ENCODE measurements at places on chromosomes 2 and 18.

DNA sequence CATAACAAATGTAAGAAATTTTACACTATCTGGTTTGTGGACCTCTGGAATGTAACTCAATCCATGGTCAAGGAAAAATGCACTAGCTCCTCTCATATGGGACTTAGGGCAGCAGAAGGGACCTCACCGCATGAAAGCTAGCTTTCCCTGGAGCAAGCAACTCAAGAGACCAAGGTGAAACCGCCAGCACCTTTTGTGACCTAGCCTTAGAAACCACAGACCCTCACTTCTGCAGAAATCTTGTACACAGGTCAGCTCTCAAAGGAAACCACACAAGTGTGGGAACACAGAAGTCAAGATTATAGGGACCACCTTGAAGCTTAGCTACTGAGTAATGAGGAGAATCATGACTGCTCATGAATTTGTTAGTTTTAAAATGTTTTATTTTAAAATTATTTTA is 222.5 kb downstream of the DLGAP1 start:
- no peak for DNase-seq

- no peak for DNase-seq
Measured at GRCh38 chr2:66080127-66080526, 354.8 kb upstream of the MEIS1 start.

GRCh38 chr2:179751163-179751809 is 110.1 kb downstream of the ZNF385B start:
- DNase-seq: no peak

- DNase-seq: no peak
Measured at GRCh38 chr2:106197878-106198277, 3.8 kb upstream of the UXS1 start.

GRCh38 chr2:233674995-233675394 is 3.3 kb downstream of the UGT1A9 start:
- DNase-seq: no peak

DNA sequence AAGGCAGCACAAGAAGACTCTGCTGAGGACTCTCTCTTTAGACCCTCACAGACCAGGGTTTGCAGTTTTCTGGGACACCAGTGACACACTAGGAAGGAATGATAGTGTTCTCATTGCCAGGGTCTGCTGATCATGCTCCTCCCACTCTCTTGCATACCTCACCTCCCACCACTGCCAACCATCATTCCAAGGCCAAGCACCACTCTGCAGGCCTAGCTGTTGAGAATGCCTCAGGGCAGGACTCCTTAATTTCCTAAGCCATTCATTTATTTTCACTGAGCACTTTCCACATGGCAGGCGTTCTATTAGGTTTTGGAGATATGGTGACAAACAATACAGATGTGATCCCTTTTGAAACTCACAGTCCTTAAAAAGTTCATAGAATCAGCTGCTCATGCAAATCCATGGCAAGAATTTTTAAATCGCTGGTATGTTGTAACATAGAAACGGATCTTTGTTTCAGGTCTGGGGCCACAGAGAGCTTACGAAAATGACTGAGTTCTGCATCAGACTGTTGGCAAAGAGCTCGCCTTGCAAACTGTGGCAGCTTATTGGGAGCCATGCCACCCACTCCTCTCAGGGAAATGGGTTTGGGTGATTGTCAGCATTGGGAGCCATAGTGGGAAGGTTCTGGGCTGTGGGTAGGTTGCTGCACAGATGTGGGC is 78.5 kb downstream of the XDH start:
- no peak for DNase-seq

DNA sequence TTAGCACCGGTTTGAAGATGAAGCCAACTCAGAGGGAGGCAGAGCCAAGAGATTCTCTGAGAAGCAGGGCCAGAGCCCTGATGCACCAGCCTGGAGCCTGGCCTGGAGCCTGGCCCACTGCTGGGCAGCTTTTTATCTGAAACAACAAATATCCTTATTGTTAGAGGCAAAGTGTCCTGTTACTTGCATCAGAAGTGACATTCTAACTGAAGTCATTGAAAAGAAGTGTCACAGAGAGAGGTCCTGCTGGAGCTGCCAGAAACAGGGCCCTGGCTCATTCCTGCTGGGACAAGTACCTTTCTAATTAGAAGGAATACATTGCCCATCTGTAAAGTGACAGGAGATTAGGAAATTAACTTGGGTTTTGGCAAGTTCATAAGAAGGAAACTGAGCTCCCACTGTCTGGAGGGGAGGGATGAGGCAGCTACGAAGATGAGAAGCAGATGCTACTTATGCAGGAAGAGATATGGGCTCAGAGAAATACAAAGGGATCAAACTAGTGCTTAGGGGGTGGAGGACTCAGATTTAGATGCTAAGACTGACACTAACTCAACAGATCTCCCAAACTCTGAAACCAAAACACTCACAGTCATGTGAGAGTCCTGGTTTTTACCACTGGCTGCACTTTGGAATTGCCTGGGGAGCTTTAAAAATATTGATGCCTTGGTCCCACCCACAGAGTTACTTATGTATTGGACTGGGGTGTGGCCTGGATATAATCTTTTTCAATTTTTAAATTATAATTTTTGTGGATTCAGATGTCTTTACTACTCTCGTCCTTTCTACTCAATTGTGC is 11.0 kb upstream of the HK2 start:
- DNase-seq: no peak

DNA sequence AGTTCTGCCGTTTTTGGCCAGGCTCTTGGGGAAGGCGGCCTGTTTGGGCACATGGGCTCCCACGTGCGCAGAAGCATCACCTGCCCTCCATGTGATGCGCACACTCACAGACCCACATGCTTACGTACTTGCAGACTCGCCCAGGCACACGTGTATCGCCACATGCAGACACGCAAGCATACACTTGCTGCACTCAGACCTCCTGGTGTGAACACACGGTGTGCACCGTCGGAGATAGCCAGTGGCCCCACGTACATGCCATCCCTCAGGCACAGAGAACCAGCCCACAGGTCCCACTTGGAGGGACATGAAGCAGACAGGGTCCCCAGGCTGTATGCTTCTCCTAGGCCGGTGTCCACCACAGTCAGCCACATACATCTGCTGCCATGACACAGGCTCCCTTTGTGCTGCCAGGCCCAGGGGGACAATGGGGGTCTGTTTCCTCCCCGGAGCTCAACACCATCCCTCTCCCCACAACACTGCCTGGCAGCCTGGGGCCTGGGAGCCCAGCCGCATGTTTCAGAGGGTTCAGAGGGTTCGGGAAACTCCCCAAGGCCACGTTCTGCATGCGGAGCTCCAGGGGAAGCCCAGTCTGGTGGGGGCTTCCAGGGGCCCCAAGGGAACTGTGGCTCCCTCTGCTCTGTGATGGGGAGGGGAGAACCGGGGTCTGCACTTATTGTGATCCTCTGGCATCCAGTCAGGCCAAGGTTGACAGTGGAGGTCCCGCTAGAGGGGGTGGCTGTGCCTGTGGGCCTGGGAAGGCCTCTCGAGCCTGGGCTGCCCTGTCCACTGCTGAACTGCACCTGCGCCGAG is 208.1 kb upstream of the HAAO start:
- DNase-seq: no peak

- no peak for DNase-seq
Measured at GRCh38 chr18:6629635-6630140, 99.8 kb upstream of the ARHGAP28 start.

DNA sequence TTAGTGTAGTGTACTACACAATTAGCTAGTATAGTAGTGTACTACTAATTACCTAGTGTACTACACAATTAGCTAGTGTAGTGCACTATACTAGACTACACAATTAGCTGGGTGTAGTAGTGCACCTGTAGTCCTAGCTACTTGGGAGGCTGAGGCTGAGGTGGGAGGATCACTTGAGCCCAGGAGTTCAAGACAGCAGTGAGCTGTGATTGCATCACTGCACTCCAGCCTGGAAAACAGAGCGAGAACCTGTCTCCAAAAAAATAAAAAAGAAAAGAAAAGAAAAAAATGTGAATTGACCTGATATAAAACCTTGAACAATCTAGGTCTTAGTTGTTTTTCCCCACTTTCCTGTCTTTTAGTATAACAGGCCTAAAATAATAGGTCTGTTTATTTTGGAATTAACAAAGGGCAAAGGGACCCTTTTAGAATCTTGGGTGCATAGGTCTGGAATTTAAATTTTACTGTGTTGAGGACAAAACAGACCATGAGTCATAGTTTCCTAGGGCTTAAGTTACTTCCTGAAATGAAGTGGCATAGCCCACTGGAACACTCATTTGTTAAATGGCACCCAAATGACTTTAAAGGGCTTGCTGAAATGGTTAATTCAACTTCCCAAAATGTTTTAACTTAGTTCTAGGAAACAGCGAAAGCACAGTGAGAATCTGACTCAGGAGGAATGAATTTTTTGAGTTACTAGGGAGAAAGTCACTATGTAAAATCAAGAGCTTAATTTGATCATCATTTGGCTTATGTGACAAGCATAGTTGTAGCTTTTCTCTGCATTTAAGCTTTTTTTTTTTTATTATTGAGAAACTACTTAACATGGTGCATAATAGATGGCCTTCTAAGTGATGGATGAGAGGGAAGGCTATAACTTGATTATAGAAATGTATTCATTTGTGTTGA is 50.7 kb upstream of the ARL5A start:
- no peak for DNase-seq

DNA sequence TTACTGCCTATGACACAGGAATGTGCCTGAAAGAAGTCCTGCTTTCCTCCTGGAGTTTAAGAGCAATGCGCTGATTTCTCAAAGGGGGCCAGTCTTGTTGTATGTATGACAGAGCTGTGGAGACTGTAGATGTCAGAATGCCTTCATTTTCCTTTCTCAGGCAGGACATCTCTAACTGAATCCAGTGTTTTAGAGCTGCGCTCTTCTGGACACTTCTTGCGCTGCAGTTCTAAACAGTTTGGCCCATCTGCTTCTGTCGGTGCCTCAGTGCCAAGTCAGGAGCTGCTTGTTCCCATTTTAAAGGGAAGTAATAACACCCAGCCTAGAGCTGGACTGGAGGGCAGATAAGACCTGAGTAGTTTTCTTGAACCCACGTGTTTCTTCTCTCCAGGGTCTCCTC is 91.4 kb downstream of the ESCO1 start:
- no peak for DNase-seq
